ENCODE measurements at places on chromosomes 12 and 14. TPM values are rescaled to one million over a fixed set of nuclear protein-coding genes. Genes with fewer than 3 reads are reported as not detected.

IPO8 gene
- 22.2 TPM for total RNA-seq

FAM186B gene
- total RNA-seq: 0.19 TPM

RASSF8 gene
- total RNA-seq: 4.2 TPM

TSPAN8 gene
- total RNA-seq: 2.5 TPM

DNA sequence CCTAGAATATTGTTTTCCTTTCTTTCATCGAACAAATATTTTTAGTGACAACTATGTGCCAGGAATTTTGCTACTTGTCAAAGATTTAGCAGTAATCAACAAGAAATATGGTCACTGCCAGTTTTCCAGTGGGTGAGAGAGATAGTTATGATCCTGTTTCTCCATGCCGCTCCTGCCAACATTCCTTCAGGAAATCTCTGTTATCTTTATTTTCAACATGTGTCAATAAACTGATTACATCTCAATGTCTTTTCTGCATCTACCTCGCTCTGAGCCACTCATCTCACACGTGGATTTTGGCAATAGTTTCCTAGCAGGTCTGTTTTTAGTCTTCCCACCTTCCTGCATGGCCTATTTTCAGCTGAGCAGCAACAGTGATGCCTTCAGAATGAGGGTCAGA is 650.0 kb upstream of the STXBP6 start:
- H3K27me3 ChIP-seq: no peaks in the 10 kb centered on the region
- no peaks in the 10 kb centered on the region for H3K36me3 ChIP-seq
- no peaks in the 10 kb centered on the region for H3K4me1 ChIP-seq

DNA sequence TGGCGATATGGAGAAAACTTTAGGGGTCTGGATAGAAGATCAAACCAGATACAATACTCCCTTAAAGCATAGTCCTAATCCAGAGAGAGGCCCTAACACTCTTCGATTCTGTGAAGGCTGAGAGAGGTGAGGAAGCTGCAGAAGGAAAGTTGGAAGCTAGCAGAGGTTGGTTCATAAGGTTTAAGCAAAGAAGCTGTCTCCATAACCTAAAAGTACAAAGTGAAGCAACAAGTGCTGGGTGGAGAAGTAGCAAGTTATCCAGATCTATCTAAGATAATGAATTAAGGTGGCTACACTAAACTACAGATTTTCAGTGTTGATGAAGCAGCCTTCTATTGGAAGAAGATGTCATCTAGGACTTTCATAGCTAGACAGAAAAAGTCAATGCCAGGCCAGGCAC is 24.6 kb upstream of the MTERF2 start:
- no peak overlapping the region for H3K27ac ChIP-seq
- no peaks in the 10 kb centered on the region for H3K36me3 ChIP-seq
- H3K4me3 ChIP-seq: no peak overlapping the region
- no peaks in the 10 kb centered on the region for H3K4me1 ChIP-seq

GRCh38 chr14:95533822-95534221 is 1.0 kb upstream of the GLRX5 start:
- H3K36me3 ChIP-seq: no peaks in the 10 kb centered on the region
- no peaks in the 10 kb centered on the region for H3K27me3 ChIP-seq
- H3K4me1 ChIP-seq: peaks cover 60% of the 10 kb centered on the region
- no peak for DNase-seq
- peak overlapping the region; percentile 71 for H3K4me3 ChIP-seq

DNA sequence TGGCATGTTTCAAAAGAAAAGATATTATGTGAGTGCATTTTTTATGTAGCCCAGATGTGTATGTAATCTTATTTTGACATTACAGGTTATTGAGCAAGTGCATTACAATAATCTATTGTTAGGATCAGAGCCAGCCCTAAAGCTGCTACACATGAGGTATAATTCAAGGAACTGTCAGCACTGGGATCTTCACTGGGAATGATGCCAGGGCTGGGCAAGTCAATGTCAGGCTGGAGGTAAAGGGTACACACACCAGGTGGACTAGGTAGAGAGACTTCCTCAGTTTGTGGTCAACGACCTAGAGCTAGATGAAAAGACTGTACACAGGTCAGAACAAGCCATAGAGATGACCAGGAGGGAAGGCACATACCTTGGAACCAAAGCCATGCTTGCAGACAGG is 15.4 kb downstream of the TRIM9 start:
- no peak overlapping the region for H3K4me3 ChIP-seq
- no peak overlapping the region for H3K27ac ChIP-seq
- H3K27me3 ChIP-seq: no peaks in the 10 kb centered on the region
- no peaks in the 10 kb centered on the region for H3K36me3 ChIP-seq

- H3K27ac ChIP-seq: peak within 1 kb of the TSS; percentile 99
- peaks cover 2% of the 10 kb centered on the region for H3K36me3 ChIP-seq
- H3K4me1 ChIP-seq: peaks cover 22% of the 10 kb centered on the region
- peak; percentile 69 for DNase-seq
These were observed at the start of gene SETD1B for GRCh38 chr12:121803861-121804416. Gene SETD1B (plus strand): TSS chr12:121804009. CDS start chr12:121804738, 729 bp downstream.

- H3K27ac ChIP-seq: peak overlapping the region; percentile 90
- no peak overlapping the region for H3K4me3 ChIP-seq
- H3K27me3 ChIP-seq: no peaks in the 10 kb centered on the region
- H3K36me3 ChIP-seq: no peaks in the 10 kb centered on the region
- no peak for DNase-seq
These were observed 34.5 kb downstream of the SCARB1 start for GRCh38 chr12:124829008-124829707.

- no peaks in the 10 kb centered on the region for H3K36me3 ChIP-seq
- H3K27me3 ChIP-seq: no peaks in the 10 kb centered on the region
- no peak for DNase-seq
- no peak overlapping the region for H3K4me3 ChIP-seq
- H3K4me1 ChIP-seq: peaks cover 3% of the 10 kb centered on the region
These were observed 21.6 kb downstream of the C12orf75 start for GRCh38 chr12:105352052-105352451.

DNA sequence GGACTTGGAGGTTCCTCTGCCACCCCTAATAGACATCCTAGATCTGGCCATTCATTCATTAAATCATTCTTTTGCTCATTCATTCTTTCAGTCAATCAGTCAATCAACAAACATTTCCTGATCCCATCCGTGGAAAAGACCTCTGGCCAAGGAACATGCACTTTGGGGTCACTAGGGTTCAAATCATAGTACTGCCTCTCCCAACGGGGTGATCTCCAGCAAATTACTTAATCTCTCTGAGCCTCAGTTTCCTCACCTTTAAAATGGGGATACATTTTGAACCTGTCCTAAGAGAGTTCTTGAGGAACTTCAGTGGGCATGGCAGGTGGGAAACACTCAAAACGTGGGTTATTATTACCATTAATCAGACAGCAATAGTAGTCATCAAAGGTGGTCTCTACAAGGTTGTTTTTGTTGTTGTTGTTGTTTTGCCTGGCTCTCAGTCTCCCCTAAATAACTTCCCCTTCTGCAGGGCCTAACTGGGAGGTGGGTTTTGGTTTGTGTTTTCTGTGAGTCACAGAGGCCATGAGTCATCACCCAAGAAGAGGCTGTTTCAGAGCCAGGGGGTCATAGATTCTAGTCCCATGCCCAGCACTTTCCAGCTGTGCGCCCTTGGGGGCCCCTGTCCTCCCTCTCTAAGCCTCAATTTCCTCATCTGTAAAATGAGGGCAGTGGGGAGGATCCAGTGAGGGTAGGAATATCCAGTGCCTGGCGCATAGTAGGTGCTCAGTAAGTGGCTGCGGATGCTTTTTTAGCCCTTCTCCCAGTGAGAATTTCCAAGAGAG is 16.9 kb upstream of the FAM222A start:
- H3K36me3 ChIP-seq: no peaks in the 10 kb centered on the region
- no peak overlapping the region for H3K4me3 ChIP-seq
- no peak for DNase-seq
- no peaks in the 10 kb centered on the region for H3K4me1 ChIP-seq

- no peaks in the 10 kb centered on the region for H3K4me1 ChIP-seq
- no peak for DNase-seq
- no peaks in the 10 kb centered on the region for H3K27me3 ChIP-seq
These were observed 144.4 kb upstream of the ARHGAP5 start for GRCh38 chr14:31932675-31933074.

DNA sequence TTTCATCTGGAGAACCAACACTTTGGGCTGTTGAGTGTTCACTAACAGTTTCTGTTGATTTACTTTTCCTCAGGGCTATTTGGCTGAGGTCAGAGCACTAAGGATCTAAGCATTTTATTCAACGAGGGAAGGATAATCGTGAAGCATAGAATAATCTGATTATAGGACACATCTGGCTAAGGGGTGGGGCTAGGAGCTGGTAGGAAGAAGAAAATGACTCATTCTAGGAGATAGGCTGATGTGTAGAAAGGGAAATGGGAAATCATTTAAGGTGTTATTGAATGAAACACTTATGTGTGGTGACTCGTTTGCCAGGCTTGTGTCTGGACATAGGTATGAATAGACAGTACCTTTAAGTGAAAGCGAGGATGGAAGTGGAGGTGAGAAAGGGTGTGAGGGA is 167.2 kb downstream of the ETNK1 start:
- H3K4me3 ChIP-seq: no peak overlapping the region
- no peak for DNase-seq
- no peaks in the 10 kb centered on the region for H3K36me3 ChIP-seq
- no peaks in the 10 kb centered on the region for H3K4me1 ChIP-seq

DNA sequence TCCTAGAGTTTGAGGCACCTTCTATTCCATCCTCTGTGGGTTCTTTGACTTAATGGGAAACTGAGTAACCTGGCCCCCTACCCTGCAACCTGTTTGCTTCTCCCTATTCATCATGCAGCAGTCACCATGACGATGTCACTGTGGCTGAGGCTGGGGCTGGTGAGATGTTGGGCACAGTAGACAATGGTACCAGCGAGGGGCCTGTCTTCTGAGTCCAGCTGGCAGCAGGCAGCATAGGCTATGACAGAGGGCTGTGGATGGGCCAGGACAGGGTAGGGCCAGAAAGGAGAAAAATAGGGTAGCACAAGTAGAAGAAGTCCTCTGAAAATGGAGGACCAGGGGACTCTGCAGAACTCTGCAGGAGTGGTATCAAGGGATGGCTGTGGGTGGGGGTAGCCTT is 2.0 kb downstream of the CIROP start:
- H3K27ac ChIP-seq: no peak overlapping the region
- H3K4me3 ChIP-seq: no peak overlapping the region
- peaks cover 3% of the 10 kb centered on the region for H3K4me1 ChIP-seq
- no peaks in the 10 kb centered on the region for H3K27me3 ChIP-seq
- DNase-seq: no peak
- peaks cover 6% of the 10 kb centered on the region for H3K36me3 ChIP-seq

GRCh38 chr14:100400115-100400514 is 77.0 kb downstream of the SLC25A47 start:
- H3K4me1 ChIP-seq: no peaks in the 10 kb centered on the region
- H3K4me3 ChIP-seq: no peak overlapping the region
- no peaks in the 10 kb centered on the region for H3K27me3 ChIP-seq

- no peak overlapping the region for H3K4me3 ChIP-seq
- no peaks in the 10 kb centered on the region for H3K4me1 ChIP-seq
- no peak for DNase-seq
- no peaks in the 10 kb centered on the region for H3K36me3 ChIP-seq
- no peak overlapping the region for H3K27ac ChIP-seq
These were observed 18.0 kb downstream of the LRTM2 start for GRCh38 chr12:1838205-1838993.

DNA sequence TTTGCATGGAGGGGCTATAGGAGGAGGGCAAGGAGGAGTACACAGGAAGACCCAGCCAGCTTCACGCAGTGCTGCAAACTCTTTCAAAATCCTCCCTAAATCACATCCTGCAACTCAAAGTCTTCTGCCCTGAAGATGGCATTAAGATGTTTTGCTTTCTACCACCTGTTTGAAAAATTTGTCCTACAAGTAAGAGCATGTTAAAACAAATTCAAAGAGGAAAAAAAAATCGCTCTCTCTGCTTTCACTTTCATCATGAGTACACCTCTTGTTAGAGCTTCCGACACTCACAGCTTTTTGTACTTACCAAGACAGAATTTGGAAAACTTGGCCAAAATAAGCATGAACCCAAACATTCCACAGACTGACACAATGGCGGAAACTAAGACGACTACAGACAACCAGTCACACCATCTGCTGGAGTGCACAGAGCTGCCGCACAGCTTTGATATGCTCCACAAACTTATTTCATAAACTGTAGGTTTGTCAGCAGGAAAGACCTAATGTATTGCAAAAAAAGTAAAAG is 21.3 kb downstream of the GCH1 start:
- peak overlapping the region; percentile 71 for H3K27ac ChIP-seq
- no peak for DNase-seq
- H3K4me1 ChIP-seq: peaks cover 12% of the 10 kb centered on the region
- no peaks in the 10 kb centered on the region for H3K27me3 ChIP-seq
- peaks cover 4% of the 10 kb centered on the region for H3K36me3 ChIP-seq

DNA sequence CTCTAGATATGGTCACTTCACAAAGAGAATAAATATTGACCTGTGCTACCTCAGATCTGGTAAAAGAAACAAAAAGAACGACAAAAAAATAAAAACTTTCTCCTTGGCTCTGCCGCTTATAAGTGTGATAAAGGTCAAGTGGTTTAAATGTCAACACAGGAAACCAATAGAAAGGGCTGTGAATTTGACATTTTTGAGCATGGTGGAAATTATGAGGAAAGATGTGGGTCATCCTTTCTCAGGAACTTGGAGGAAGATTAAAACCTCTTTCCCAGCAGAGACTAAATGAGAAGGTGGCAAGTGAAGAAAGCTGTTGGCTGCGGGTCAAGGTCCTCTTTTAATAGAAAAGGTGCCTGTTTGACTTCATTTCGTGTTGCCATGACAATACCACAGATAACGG is 28.2 kb downstream of the TESPA1 start:
- no peaks in the 10 kb centered on the region for H3K4me1 ChIP-seq
- no peaks in the 10 kb centered on the region for H3K36me3 ChIP-seq
- H3K27ac ChIP-seq: no peak overlapping the region
- H3K4me3 ChIP-seq: no peak overlapping the region
- peaks cover 3% of the 10 kb centered on the region for H3K27me3 ChIP-seq
- DNase-seq: no peak

DNA sequence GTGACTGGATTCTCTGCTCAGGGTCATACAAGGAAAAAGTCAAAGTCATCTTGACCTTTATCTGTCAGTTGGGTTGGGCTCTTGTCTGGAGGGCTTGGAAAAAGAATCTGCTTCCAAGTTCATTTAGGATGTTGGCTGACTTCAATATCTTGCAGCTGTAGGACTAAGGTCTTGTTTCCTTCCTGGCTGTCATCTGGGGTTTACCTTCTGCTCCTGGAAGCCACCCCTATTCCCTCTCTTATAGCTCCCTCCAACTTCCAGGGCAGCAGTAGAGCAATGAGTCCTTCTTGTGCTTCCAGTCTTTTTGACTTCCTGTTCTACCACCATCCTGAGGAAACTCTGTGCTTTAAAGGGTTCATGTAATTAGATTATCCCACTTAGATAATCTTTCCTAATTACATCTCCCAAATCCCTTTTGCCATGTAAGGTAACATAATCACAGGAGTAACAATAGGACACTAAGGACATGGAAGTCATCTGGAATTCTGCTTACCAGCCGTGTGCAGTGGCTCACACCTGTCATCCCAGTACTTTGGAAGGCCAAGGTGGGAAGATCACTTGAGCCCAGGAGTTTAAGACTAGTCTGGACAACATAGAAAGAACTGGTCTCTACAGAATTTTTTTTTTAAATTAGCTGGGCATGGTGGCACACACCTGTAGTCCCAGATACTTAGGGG is 170.7 kb upstream of the KITLG start:
- no peak overlapping the region for H3K27ac ChIP-seq
- H3K36me3 ChIP-seq: no peaks in the 10 kb centered on the region
- DNase-seq: no peak

Measured in liver (tissue), 10 donors.